ENCODE measurements at places on chromosomes 13 and 19.

DNA sequence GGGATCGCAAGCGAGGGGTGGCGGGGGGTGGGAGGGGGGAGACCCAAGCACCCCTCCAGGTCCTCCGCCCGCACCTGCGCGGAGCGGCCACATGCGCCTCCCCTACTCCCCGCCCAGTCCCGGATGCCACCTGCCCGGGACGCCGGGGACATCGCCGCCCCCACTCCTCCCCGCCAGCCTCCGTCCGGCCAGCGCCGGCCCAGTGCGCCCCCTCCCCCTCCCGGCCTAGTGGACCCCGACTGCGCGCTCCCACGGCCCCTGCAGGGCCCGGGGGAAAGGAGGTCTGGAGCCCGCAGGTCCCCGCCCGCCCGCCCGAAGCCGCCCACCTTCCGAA, 263 bp downstream of the RHPN2 start:
- peak; percentile 70 for DNase-seq

DNA sequence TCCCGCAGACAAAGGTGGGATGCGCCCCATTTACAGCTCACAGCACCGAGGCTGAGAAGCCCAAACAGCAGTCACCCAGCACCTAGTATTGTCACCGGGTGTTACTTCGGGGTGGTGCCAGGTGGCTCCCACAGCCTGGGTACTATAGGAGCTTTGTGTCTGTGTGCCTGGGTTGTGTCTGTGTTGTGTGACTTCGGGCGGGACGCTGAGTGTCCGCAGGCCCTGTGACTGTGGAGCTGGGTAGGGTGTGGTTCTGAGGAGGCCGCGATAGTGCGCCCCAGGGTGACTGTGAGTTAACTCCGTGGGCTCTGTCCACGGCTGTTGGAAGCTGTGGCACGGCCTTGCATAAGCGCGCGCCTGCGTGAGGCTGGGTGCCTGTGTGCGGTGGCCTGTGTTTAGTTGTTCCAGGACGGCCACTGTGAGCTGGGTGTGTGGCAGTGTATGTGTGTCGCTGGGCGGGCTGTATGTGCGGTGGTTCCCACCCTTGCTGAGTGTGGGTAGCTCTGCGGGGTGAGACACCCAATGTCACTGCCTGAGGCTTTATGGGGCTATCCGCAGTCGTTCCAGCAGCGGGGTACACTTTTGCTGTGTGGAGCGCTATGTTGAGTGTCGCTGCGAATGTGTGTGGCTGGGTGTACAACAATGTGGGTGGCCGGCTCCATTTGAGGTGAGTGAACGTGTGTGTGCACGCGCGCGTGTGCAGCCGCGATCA, 559 bp upstream of the SSBP4 start:
- DNase-seq = no peak

DNA sequence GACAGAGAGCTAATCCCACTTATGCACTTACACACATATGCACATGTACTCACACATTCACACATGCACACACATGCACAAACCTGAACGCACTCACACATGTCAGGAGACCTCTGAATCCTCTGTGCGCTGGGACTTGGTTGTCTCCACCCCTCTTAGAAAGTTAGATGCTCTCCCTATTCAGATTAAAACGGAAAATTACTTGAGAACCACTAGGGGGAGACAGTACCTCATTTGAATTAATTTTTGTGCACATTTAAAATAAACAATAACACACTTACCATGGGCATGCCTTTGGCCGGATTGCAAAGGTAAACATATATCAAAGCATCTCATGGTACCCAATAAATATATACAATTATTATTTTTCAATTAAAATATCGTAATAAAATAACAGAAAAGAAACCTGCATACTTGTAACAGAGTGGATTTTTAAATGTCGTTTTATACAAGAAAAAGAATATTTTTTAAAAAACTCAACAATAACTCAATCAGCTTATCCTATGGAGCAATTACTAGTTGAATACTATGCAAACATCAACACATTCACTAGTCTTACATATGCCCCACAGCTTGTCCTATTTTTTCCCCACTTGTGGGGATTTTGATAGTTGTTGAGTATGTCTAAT, 9.5 kb upstream of the LILRB4 start:
- peak; percentile 57 for DNase-seq

- no peak for DNase-seq
Measured at GRCh38 chr13:101149735-101150384, 266.4 kb downstream of the NALCN start.

GRCh38 chr19:46755077-46755852, 9.0 kb upstream of the STRN4 start:
- no peak for DNase-seq

- DNase-seq = no peak
Measured at GRCh38 chr19:53088091-53088490, 15.1 kb downstream of the ZNF160 start.

DNA sequence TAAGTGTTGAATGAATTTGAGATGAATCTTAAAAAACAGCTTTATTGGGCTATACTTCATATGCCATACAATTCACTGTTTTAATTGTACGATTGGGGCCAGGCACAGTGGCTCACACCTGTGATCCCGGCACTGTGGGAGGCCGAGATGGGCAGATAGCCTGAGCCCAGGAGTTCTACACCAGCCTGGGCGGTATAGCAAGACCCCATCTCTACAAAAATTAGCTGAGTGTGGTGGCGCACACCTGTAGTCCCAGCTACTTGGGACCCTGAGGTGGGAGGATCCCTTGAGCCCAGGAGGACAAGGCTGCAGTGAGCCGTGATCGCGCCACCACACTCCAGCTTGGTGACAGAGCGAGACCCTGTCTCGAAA, 10.3 kb downstream of the ARID3A start:
- DNase-seq = no peak

DNA sequence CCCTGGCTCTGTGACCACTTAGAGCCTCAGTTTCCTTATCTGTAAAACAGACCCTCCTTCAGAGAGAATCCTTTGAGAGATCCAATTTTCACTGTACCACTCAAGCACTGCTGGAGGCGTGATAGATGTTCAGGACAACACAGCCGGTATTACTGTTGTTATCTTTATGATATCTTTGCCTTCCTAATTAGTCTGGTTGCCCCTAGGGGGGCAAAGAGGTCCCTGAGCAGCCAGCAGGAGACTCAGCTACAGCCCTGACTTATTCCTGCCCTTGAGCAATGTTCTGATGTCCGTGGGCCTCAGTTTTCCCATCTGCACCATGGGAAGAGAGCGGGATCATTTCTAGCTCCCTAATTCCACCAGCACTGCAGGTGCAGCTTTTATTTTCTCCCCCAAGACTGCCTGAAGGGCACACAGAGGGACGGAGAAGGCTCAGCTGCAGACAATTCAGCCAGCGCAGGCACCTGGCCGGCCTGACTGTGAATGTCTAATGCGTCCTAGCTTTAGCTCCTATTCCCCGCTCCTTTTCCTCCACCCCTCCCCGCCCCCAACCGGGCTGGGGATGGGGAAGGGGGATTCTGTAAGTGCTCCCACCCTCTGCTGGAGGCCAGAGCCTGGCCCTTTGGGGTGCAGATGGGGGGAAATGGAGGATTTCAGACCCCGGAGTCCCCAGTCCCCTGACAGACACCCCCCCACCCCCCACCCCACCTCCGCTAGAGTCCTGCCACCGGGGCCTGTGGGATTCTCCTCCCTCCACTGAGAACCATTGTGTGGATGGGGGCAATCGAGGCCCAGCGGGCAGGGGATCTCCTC, 16.2 kb downstream of the TLE5 start:
- no peak for DNase-seq

- DNase-seq = no peak
Measured at GRCh38 chr13:113532156-113532806, 41.8 kb upstream of the DCUN1D2 start.

- no peak for DNase-seq
Measured at GRCh38 chr13:111556496-111556895, 236.1 kb downstream of the TEX29 start.

DNA sequence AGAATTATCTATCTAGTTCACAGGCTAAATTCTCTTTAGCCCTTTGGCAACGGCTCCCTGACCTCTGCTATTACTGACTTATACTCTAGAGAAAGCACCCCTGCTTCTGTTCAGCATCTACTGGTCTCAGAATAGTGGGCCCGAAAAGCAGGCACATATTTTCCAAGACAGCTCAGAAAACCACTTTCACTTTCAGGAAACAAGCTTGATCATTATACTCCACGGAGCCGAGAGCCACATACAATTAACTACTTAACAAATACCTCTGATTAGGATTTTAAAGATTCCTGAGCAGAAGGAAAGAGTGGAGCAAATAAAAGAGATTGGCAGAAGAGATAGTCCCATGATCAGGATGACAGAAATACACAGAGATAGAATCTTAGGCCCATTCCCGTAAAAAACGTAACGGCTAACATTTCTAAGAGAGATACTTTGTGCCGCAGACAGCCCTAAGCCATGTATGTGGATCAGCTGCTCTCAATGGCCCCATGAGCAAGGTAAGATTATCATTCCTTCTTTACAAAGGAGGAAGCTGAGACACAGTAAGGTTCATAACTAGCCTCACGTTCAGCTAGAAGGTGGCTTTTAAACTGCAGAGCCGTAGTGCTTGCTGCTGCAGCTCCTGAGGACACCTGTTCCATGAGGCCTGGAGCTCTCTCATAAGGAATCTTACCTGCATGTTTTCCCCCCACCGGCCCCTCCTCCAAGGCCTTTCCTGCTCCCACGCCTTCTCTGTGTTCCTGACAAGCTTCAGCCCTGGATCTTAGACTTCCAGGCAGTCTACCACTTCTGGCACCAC, 227.2 kb downstream of the FOXO1 start:
- DNase-seq = no peak

- no peak for DNase-seq
Measured at GRCh38 chr19:13036366-13036976, 41.2 kb downstream of the NFIX start.

DNA sequence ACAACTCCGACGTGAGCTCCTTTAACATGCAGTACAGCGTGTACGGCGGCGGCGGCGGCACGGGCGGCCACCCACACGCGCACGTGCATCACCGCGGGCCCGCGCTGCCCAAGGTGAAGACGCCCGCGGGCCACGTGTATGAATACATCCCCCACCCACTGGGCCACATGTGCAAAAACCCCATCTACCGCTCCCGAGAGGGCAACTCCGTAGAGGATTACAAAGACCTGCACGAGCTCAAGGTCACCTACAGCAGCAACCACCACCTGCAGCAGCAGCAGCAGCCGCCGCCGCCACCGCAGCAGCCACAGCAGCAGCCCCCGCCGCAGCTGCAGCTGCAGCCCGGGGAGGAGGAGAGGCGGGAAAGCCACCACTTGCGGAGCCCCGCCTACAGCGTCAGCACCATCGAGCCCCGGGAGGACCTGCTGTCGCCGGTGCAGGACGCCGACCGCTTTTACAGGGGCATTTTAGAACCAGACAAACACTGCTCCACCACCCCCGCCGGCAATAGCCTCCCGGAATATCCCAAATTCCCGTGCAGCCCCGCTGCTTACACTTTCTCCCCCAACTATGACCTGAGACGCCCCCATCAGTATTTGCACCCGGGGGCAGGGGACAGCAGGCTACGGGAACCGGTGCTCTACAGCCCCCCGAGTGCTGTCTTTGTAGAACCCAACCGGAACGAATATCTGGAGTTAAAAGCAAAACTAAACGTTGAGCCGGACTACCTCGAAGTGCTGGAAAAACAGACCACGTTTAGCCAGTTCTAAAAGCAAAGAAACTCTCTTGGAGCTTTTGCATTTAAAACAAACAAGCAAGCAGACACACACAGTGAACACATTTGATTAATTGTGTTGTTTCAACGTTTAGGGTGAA, 6.6 kb downstream of the SLITRK5 start:
- DNase-seq = no peak

DNA sequence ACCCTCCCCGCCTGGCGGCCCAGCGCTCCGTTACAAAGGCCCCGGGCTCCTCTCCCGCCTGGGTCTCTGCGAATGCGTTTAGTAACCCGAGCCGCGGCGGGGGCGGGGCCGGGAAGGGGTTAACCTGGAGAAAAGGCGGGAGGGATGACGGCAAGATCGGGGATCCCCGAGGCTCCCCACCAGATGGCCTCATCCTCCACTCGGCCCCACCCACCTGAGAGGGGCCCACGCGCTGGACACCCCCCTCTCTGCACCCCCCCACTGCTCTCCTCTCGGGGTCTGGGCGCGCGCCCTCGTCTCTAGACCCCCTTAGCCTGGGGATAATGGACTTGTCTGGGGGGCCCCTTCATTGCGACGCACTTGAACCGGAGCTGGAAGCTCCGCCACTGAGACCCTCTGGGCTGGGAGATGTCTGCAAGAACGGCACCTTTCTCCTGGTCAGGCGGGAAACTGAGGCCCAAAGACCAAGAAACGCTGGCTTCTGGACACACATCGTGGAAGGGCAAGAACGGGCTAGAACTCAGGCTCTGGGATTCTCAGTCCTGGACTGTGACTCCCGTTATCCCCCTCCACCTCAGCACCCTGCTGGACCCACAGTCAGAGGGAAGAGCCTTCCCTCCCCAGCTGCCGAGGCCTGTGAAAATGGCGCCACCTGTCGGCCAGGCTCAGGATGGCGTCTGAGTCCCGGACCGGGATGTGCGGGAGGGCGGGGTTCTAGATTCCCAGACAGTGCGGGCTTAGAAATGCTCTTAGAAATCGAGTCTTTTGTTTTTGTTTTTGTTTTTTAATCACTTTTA, 2.9 kb upstream of the LTBP4 start:
- peak; percentile 99 for DNase-seq

DNA sequence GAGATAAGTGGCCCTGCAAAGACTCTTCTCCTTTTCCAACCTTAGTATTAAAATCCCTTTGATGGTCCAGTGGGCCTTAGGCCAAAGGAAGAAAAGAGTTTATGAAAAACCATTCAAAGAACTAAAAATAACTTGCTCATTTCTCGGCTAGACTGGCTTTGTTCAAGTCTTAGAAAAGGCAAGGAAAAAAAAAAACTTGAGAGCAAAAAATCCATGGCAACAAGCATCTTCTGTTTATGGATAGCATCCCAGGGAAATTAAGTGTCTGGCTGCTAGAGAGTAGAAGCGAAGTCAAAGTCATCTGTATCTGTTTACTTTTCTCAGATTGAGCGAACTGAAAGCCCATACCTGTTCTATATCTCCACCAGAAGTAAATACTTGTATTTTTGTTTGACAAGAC, 129.6 kb downstream of the KCTD15 start:
- no peak for DNase-seq

DNA sequence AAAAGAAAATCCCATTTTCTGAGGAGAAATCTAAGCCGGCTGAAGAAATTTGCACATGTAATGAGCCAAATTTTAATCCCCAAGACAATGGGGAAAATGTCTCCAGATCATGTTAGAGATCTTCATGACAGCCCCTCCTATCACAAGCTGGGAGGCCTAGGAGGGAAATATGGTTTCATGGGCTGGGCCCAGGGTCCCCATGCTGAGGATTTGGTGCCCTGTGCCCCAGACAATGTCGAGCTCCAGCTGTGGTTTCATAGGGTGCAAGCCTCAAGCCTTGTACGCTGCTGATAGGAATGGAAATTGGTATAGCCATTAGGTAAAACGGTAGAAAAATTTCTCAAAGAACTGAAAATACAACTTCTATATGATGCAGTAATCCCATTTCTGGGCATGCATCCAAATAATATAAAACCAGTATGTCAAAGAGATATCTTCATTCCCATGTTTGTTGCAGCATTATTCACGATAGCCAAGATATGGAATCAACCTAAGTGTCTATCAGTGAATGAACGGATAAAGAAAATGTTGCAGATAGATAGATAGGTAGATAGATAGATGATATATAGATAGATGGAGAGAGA, 19.3 kb upstream of the FREM2 start:
- DNase-seq = no peak
